HTR-8/SVneo (cell line): ENCODE measurements at places on chromosomes 1 and 21.

GRCh38 chr1:203424861-203425662, 50.5 kb upstream of the PRELP start:
- DNase-seq, result no peak

- DNase-seq, result no peak
Observed at GRCh38 chr1:210596641-210597040, 267.9 kb downstream of the HHAT start.

DNA sequence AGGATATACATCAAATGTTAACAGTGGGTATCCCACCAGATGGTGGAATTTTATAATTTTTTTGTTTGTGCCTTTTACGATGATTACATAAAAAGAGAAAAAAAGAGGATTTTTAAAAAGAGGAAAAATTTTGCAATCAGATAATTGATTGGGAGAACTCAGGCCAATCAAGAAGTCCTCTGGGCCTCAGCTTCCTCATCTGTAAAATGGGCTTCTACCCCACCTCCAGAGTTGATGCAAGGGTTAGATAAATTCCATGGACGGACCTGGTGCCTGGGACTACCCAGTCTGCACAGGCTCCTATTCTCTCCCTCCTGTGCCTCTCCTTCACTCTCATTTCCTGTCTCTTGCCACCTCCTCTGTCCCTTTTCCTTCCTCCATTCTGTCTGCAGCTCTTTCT, 88.9 kb downstream of the TRABD2B start:
- DNase-seq, result no peak

GRCh38 chr1:180800945-180801344, 111.8 kb upstream of the KIAA1614 start:
- no peak for DNase-seq

DNA sequence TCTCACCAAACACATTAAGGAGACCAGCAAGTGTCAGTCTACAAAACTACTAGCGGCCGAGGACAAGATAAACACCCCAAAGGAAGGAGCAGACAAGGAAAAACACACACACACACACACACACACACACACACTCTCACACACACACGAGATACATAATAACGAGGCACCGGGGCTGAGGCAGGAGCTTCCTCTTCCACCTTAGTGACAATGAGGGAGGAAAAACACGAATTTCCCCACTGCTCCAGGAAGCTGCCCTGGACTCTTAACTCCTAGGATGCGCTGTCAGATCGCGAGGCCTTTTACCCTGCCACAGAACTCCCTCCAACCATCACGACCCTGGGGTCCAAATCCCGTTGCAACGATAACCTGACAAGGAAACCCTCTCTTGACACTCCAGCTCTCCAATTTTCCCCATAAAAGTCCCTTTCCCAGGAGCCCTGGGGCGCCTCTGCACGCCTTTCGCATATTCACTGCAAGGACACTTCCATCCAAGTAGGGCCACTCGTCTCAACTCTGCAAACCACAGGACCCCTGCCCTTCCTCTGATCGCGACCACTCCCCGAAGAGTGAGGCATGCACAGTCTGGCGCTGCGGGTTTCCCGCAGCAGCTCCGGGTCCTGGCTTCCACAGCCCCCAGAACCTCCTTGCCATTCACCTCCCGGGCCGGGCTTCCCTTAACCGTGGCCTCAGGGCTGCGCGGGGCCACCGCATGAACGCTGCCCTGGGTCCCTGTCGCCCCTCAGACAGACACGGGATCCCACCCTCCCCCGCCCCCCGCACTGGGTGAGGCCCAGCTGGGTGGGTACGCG, 581 bp downstream of the ETV3 start:
- DNase-seq, result no peak

DNA sequence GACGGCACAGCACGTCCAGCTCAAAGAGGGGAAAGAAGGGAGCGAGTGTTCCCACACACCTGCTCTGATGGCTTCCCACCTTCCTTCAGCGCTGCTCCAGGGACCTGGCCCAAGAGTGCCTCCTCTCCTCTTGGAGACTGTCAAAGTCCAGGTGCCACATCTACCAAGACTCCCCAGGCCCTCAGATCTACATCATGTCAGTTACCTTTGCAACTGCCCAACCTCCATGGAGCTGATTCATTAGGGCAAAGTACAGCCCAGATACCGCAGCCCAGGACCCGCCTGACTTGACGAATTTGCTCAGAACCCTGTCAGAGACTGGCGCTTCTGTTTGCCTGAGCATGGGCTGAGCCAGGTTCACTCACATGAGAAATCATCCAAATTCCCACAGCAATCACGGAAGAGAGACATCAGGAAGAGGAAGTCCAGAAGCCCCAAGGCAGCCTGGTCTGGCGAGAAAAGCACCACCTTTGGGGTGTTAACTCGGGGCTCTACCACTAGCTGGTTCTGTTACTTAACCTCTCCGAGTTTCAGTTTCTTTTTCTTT, at the start of gene SEC16B:
Gene SEC16B, minus strand, starts transcription at position 234 of the 547 bp plus-strand sequence. CDS start 2,077 bp downstream, outside the sequence.
- no peak for DNase-seq

DNA sequence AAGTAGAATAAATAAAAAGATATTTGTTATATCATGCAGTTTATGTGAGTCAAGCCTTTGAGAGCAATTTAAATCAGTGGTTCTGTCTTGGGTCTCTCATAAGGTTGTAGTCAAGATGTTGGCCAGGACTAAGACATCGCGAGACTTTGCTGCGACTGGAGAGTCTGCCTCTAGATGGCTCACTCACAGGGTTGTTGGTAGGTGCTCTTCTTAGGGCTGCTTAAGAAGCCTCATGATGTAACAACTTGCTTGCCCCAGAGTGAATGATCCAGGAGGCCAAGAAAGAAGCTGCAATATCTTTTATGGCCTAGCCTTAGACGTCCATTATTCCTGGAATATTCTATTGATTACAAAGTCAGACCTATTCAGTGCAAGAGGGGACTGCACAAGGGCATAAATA, 73.1 kb upstream of the CACHD1 start:
- DNase-seq, result no peak
